ENCODE measurements at places on chromosomes 11 and 22.
A peak's percentile ranks its signal among the peaks of the same experiment; 100 is the strongest.

- DNase-seq: peak; percentile 75
Measured at GRCh38 chr11:108872781-108873291, 208.0 kb downstream of the DDX10 start.

- DNase-seq: no peak
Measured at GRCh38 chr22:29456211-29456671, 17.9 kb downstream of the RFPL1 start.

DNA sequence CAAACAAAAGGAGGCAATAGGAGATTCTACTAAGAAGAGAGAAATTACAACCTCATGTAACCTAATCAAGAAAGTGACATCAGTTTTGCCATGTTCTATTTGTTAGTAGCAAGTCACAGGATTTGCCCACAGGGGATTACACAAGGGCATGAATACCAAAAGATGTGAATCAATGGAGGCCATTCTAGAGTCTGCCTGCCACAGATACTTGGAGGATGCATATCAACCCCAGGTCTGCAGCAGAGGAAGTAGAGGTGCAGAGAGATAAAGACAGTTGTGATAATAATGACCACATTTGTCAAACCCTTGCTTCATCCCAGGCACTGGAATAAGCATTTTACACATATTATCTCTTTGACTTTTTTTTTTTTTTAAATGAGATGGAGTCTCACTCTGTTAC, 2.4 kb upstream of the ASCC2 start:
- DNase-seq: no peak

- no peak for DNase-seq
Measured at GRCh38 chr11:65854161-65854592, 3.8 kb downstream of the CFL1 start.

DNA sequence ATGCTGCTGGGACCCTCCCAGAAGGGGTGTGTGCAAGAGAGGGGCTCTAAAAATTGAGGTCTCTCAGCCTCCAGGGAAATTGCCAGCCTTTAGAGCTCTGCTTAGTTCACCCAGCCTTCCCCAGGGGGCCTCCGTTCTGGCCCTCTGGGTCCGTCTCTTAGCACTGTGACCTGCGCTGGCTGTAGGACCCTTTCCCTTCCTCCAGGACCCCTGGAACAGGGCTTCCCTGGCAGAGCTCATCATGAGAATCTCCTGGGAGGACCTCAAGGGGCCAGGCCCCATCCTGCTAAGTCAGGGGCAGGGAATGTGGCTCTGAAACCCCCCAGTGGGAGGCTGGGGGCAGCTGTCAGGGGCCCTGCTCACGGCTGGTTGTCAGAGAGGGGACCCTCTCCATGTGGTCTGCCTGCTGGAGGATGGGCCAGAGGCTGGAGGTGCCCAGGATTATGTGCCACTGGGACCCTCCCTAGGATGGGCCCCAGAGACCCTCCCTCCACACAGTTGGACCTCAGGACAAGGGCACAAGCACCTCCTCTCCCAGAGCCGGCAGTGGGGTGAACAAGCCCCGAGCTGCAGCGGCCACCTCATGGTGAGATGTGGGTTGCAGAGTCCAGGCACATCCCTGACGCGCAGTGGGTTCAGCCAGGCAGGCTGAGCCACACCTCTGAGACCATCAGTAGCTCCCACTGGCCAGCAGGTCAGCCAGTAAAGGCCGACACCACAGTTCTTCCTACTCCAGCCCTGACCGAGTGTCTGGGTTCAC, 27.1 kb upstream of the GAL start:
- no peak for DNase-seq

DNA sequence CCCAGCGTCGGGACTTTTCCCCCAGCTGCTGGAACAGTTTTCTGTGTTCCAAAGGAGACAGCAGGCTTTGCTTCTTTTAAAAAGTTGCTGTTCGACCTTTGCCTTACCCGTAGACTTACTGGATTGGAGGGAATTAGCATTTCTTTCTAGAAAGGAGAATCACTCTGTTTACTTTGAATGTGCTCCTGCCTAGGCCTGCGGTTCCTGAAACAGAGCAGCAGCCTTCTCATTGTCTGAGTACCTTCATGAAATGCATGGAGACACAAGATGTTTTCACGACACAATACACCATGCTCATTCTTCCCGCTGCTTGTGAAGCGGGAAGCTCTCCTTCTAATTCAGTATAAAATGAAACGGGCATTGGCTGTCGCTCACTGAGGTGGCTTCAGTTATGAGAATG, 196.2 kb downstream of the TBC1D22A start:
- no peak for DNase-seq

- DNase-seq: no peak
Measured at GRCh38 chr11:119814766-119815165, 85.8 kb upstream of the NECTIN1 start.

DNA sequence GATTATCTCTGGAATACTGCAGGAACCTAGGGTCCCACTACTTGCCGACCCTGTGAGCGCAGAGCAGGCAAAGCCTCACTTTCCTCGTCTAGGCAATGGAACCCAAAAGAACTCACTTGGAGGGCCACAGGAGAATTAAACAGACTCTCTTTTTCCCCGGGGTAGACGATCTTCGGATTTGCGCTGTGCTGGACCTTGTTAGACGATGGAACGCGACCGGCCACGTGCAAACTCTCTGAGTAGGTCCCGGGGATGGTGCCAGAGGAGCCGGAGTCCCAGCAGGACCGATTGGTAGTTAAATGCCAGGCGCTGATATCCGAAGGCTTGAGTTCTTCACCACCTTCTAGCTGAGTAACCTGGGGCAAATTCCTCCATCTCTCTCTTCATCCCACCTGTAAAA, 1.0 kb upstream of the SLC1A2 start:
- DNase-seq: no peak

- no peak for DNase-seq
Measured at GRCh38 chr11:59199546-59200422, 12.9 kb downstream of the MPEG1 start.

GRCh38 chr11:46900091-46900746, 18.1 kb downstream of the LRP4 start:
- DNase-seq: no peak

DNA sequence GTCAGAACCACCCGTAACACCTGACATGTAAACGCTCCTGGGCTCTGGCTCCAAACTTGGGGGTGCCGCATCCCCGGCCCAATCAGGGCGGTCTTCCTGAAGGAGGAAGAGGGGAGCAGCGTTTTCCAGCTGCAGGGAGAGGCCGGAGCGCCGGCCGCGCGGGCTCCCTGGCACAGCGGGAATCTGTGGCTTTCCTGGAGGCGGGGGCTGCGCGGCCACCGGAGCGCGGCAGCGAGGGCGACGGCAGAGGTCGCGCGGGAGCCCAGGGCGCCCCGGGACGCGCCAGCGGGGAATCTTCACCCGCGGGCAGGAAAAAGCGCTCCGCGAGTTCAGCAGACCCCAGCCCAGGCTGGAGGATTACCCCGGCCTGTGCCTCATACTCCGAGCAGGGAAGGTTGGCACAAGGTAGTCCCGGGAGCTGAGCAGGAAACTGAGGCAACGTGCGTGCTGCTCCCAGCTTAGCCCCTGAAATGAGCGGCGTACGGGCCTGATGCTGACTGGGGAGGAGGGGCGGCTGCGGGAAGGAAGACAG, 600 bp upstream of the ESAM start:
- no peak for DNase-seq

- peak; percentile 18 for DNase-seq
Measured at GRCh38 chr11:83241291-83241946, 44.7 kb downstream of the CCDC90B start.

DNA sequence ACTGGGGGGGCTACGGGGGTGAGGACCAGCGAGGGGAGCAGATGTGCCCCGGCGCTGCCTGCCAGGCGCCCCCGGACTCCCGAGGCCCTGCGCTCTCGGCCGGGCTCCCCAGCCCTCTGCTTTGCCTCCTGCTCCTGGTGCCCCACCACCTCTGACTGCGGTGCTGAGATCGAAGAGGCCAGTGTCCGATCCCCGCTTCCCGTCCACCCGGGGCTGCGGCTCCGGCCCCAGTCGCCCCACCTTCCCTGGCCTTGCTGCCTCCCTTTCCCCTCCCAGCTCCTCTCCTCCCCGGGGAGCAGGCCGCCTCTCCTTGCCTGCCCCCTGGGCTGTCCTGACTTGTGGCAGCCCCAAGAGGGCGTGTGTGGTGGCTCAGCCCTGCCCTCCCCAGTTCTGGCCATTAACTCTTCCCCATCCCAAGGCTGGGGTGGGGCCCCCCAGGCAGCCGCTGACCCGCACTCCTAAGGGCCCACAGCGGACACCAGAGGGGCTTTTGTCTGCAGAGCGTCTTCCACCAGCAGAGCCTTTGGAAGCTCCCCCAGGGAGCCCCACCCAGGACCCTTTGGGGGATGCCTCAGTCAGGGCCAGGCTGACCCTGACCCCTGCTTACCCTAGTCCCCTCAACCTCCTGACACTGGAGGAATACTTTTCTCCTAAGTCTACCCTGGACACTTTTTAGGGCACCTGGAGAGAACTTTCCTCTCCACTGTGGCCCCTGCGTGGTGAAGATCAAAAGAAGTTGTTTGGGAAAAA, 16.6 kb downstream of the RTN4RL2 start:
- no peak for DNase-seq

DNA sequence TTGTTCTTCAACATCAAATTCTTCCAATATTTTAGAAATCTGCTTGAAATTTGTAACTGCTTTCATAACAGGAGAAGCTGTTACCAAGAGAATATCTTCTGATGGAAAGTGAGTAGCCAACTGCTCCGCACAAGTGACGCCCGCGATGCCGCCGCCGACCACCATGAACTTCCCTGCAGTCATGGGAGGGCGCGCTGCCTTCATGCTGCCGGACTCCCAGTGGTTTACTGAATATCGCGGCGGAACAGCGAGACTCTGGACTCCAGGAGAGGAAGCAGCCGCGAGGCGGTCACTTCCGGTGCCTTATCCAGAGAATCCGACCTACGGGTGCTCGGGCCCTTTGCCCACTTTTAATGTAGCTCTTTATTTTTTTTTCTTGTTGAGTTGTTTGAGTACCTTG, 190.6 kb downstream of the GUCY1A2 start:
- no peak for DNase-seq

Measured in smooth muscle cell of the brain vasculature (primary cell).